Stimulated activated naive CD8-positive, alpha-beta T cell treated with anti-CD3 and anti-CD28 coated beads, Interleukin-15, Interleukin-2, amounts not matched to agents 100 U/mL and 50 U/mL, for 24 hours (primary cell): ENCODE measurements at places on chromosomes 7 and 10.

GRCh38 chr10:74419491-74419951 lies 268.5 kb downstream of the ADK start:
- no peak for DNase-seq

DNA sequence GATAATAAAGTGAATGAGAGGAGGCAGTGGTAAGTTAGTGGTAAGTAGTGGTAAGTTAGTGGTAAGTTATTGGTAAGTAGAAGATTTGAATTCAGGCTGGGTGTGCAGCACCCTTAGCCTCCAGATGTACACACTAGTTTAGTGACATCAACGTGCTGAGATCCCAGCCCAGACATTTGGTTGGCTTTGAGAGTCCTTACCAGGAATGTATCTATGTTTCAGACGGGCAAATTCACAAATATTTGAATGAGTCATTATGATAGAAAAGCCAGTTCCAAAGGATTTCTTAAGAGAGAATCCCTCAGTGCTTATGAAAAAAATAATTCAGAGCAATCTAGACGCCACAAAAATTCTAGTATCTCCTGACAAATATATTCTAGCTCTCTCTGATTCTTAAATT lies 70.0 kb downstream of the ARL4A start:
- DNase-seq, result no peak

- no peak for DNase-seq
Observed at GRCh38 chr7:101140339-101140699, 13.4 kb downstream of the SERPINE1 start.

DNA sequence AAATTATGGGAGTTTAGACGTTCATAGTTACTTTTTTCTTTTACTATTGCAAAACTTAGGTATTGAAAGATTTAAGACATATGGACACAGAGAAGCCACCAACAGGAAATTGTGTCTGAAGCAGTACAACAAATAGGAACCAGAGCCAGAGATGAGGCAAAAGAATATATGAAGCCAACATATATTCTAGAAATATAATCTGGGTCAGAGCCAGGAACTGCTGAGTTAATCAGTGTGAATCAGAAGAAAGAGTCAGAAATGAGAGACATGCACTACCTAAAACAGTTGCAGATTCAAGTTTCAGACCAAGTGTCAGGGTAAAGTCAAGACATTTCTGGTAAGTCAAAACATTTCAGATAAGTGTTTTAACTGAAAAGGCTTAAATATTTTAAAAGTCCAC lies 67.7 kb downstream of the DGKB start:
- DNase-seq, result no peak
